SHP77 (cell line): ENCODE measurements at places on chromosomes 11 and 22.

GRCh38 chr11:127866109-127866508 is 721.2 kb downstream of the ETS1 start:
- DNase-seq, result no peak

- DNase-seq, result no peak
Observed at GRCh38 chr11:80136991-80137390, 696.2 kb upstream of the TENM4 start.

GRCh38 chr11:118230088-118230487 is 5.3 kb upstream of the JAML start:
- no peak for DNase-seq

- DNase-seq, result no peak
Observed at GRCh38 chr11:77410076-77410827, 63.6 kb downstream of the PAK1 start.

GRCh38 chr11:22133776-22134175 is 59.1 kb upstream of the ANO5 start:
- no peak for DNase-seq

- DNase-seq, result no peak
Observed at GRCh38 chr11:77267962-77268361, 33.5 kb downstream of the GDPD4 start.

DNA sequence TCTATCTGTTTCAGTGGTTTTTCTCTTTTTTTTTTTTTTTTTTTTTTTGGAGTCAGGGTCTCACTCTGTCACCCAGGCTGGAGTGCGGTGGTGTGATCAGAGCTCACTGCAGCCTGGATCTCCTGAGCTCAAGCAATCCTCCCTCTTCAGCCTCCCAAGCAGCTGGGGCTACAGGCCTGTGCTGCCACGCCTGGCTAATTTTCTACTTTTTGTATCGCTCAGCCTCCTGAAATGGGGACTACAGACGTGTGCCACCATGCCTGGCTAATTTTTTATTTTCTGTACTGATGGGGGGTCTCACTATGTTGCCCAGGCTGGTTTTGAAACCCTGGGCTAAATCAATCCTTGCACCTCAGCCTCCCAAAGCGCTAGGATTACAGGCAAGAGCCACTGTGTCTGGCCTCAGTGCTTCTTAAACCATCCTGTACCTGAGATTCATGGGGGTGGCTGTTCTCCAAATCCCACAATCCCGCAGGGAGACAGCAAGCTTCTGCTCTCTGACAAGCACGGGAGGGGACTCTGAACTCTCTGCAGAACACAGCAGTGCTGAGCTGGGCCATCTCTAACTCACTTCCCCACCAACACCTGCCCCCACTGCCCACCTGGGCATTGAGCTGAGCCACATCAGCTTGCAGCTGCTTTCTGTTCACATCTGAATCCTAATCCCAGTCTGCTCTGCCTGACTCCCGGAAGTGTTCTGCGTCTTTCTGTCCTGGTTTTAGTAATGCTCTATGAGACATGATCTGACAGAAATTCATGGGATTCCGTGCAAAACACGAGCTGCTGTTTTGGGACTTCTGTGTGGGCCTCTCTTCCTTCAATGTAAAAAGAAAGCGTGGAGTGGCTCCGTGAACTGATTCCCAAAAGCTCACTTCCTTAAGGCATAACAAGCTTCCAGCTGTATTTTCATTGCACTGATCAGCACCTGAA is 400.0 kb downstream of the LARGE1 start:
- DNase-seq, result no peak

- DNase-seq, result no peak
Observed at GRCh38 chr11:59669611-59670009, 773 bp upstream of the PATL1 start.

- DNase-seq, result no peak
Observed at GRCh38 chr11:6225024-6225423, 9.4 kb downstream of the FHIP1B start.

DNA sequence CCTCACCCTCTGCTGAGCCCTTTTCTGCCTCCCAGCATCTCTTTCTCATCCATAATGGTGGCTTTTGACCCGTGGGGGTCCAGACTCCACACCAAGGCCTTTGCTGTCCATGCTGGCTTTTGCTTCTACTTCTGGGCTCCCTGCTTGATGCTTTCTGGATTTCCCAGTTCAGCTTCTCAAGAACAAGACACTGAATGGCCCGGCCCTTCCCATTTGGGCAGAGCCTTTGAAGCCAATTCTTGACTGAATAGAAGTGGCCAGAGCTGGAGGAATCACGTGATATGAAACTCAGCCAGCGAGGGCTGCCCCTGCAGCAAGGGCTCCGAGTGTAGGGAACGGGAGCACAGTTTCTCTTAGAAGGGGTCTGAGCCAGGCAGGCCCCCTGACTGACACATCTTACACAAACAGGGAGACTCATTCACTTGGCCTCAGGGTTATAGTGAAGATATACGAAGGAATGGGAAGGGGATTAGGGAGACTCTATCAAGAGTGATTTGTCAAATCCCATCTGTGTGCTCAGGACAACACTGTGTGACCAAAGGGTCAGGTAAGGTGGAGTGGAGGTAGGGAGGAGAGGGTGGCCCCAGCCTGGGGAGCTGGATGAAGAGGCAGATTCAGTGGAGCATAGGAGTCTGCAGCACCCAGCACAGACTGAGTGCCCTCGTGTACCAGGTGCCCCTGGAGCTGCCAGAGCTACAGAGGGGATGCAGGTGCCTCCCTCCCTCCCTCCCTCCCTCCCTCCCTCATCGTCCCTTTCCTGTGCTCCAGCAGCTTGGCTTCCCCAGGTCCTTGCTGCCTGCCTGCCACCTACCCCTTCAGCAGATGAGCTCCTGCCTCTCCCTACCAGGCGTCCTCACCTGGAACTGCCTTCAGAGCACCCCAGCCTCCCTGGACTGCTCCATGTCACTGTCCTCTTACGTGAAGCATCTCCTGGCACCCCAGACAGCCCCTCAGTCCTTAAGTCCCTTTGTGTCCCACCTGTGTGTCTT is 106.0 kb downstream of the TRIM29 start:
- DNase-seq, result no peak
